ENCODE measurements at places on chromosomes 11 and 22. TPM values are rescaled to one million over a fixed set of nuclear protein-coding genes. Genes with fewer than 3 reads are reported as not detected.

GRCh38 chr22:29625090-29625825 lies 21.8 kb downstream of the NF2 start:
- peak; percentile 75 for DNase-seq

DNA sequence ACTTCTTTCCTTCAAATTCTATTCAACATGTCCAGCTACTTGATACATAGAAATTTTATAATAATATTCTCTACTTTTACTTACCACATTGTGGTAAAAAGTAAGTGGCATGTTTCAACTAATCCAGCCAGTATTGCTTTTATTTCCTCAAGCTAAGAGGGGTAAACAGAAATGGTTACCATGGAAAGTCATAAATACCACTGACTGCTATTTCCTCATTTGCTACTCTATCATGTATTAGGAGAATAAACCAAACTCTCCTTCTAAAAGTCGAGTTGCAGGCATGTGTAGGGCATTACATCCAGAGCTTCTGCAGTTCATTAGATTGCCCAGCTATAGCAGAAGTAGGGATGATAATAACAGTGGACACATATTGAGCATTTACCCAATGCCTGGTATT lies 208.4 kb downstream of the MAML2 start:
- DNase-seq: no peak

- DNase-seq: no peak
Measured at GRCh38 chr22:28934026-28934425, 50.7 kb downstream of the ZNRF3 start.

- no peak for DNase-seq
Measured at GRCh38 chr11:61837411-61838005, 9.4 kb downstream of the FADS2 start.

- peak; percentile 99 for DNase-seq
Measured at GRCh38 chr11:10490398-10491241, 35.6 kb downstream of the AMPD3 start.

Gene LIPT2
- total RNA-seq: 4.5 TPM

Data from myocyte (in vitro differentiated cells).